ENCODE measurements at places on chromosomes 7 and 10. TPM values are rescaled to one million over a fixed set of nuclear protein-coding genes. Genes with fewer than 3 reads are reported as not detected.
A peak's percentile ranks its signal among the peaks of the same experiment; 100 is the strongest.

GRCh38 chr10:16449454-16449853 lies 12.6 kb downstream of the PTER start:
- no peak for DNase-seq

GRCh38 chr10:118471863-118472262 lies 123.6 kb downstream of the PRLHR start:
- DNase-seq, result no peak

The GFRA1 gene
- 35.1 TPM for polyA plus RNA-seq

DNA sequence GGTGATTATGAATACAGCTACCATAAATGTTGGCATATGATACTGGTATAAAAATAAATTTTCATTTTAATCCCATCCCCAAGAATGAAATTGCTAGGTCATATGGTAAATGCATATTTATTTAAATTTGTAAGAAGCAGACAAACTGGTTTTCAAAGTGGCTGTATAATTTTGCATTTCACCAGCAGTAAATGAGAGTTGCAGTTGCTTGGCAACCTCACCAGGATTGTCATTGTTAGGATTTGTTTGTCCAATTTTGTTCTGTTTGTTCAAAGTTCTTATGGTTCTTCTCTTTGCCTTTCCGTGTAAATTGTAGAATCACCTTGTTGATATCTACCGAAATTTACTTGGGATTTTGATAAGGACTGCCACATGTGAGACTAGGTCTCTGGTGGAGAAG lies 237.4 kb downstream of the OTUD1 start:
- no peak for DNase-seq

The TTYH3 gene
- polyA plus RNA-seq, result 87.2 TPM

The PNLIP gene
- 0.16 TPM for polyA plus RNA-seq

- no peak for DNase-seq
These were observed 281.2 kb upstream of the MINDY3 start for GRCh38 chr10:16141499-16141898.

- no peak for DNase-seq
These were observed 103.0 kb downstream of the DOCK4 start for GRCh38 chr7:112103246-112103645.

GRCh38 chr7:111029574-111030251 lies 61.2 kb upstream of the LRRN3 start:
- DNase-seq, result no peak

DNA sequence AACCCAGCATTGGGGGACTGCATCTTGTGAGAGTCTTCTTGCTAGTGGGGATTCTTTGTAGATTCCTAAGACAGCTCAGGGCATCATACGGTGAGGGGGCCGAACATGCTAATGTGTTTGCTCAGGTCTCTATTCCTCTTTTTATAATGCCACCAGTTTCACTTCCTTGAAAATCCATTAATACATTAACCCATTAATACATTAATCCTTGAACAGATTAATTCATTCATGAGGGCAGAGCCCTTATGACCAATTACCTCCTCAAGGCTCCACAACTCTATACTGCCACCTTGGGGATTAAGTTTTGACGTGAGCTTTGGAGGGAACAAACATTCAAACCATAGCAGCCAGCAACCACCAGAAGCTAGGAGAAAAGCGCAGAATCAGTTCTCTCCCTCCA lies 67.2 kb upstream of the POT1 start:
- DNase-seq, result no peak

DNA sequence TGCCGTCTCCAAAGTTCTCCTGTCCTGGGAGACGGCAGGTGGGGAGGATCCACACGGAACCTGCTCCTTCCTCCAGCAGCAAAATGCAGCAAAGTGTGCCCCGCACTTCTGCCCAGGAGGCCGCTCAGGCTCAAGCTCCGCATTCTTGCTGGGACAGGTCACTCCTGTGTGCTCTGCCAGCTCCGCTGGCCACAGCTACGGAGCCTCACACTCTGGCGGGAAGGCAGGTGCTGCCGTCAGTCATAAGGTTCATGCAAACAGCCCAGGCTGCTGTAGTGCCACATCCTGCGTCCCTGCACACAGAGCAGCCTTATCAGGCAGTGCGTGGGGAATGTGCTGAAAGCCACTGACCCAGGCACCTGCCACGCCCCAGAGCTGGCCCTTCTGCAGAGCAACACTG lies 22.4 kb downstream of the ADGRA1 start:
- peak; percentile 49 for DNase-seq

DNA sequence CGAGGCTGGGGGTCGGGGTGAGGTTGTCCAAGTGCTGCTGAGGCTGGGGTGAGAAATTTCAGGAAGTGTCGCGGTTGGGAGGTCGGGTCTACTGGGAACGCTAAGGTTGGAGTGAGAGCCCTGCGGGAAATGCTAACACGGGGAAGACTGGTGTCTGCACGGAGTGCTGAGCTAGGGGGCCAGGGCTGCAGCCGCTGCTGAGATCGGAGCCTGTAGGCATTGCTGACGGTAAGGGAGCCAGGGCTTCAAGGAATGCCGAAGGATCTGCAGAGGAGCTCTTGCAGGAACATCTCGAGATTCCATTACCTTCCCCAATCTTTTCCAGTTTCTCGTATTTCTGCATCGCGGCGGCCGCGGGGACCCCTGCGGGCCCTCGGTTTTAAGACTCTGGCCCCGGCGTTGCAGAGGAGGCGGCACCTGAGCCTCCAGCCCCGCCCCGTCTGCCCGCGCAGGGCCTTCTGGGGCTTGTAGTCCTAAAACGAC lies at the start of gene CDK5:
Gene CDK5, minus strand, starts transcription at position 392 of the 483 bp plus-strand sequence. Its CDS starts 49 bp downstream, at position 343.
- no peak for DNase-seq

DNA sequence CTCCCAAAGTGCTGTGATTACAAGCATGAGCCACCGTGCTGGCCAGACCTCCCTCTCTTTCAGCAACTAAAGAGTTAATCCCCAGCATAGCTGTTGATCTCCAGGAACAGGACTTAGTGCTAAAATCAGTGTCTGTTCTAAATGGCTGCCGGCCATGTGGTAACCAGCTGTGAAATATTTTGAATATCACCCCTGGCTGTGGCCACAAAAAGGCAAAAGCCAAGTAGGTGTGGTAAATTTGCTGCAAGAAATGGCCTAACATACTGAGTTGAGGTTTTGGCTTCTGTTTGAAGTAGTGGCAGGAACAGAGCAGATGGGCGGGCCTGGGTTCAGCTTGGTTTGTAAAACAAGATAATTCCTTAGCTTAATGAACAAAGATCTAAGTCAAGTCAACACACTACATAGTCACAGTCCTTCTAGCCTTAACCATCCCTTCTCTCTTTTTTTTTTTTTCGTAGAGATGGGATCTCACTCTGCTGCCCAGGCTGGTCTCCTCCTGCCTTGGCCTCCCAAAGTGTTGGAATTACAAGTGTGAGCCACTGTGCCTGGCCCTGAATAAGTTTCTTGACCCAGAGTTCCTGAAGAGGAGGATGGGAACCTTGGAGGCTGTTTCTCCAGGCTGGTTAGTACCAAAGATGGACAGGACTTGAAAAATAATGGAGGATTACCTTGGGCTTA lies 22.7 kb upstream of the AGFG2 start:
- DNase-seq, result peak; percentile 46

DNA sequence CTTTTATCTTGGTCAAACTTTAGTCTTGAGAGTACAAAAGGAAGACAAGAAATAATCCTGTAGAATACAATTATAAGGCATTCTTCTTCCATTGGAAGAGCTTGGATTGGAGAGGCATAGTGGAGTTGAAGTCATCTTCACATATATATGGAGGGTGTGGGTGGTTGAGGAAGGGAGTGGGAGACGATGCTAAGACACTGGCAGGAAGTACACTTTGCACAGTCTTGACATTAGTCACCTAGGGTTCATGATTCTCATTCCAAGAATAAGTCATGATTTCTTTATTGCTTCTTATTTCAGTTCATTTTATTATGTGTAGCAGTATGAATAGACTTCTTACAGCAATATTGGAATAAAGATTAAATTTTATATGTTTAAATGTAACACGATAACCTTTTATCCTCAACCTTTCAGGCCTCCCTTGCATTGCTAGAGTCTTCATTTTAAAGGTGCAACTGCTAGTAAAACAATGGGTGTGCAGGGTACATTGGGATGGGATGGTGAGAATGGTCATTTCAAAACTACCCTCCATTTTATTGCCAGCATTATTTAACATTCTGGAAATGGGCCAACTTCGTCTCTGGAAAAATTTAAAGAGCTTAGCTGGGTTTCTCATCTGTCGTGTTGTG lies 12.3 kb upstream of the SLC26A3 start:
- DNase-seq, result no peak

- DNase-seq, result no peak
These were observed 56.7 kb downstream of the PIP4K2A start for GRCh38 chr10:22657566-22658225.

DNA sequence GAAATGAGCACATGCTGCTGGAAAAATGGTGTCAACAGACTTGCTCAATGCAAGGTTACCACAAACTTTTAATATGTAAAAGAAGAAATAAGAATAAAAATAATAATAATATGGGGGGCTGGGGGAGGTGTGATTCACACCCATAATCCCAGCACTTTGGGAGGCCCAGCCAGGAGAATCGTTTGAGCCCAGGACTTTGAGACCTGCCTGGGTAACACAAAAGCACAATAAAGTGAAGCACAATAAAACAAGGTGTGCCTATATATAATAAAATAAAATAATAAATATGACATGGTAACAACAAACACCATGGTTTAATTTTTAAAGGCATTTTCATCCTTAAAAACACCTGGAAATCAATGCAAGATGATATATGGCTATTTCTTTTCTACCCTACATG lies 25.1 kb downstream of the EIF3A start:
- no peak for DNase-seq

DNA sequence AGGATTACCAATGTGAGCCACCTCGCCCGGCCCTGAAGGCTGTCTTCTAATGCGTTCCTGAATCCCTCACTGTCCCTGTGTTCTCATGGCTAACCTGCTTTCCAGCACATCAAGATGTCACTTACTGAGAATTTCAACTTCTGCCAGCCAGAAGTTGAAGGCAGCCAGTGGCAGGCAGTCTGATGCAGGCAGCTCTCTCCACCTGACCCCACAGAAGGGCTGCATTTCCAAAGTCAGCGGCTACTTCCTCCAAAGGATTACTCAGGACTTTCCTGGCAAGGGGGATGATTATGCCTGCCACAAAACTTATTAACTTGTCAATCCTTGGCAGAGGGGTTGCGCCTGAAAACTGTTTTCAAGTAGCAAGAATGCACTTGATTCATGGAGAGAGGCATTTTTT lies 1219.4 kb downstream of the TYW1 start:
- peak; percentile 76 for DNase-seq

The PODXL gene
- 96.8 TPM for polyA plus RNA-seq

DNA sequence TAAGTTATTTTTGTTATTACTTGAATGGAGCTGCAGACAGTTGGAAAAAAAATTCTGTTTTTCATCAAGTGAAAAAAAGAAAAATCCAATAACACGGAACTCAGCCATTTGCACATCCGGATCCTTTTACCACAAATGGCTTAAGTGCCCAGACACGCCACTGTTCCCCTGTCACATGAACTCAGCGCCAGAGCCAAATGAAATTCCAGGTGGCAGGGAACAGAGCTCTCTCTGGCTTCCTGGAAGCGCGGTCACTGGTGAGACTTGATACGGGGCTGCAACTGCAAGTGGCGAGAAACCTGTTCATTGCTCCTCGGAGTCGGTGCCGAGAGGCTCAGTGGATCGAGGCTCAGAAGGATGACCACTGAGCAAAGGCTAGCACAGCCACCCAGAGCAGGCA lies 60.8 kb upstream of the NPTX2 start:
- DNase-seq, result no peak

- DNase-seq, result no peak
These were observed 68.4 kb upstream of the TMEM229A start for GRCh38 chr7:124101173-124101768.

GRCh38 chr10:58609532-58610150 lies 97.0 kb downstream of the BICC1 start:
- no peak for DNase-seq

DNA sequence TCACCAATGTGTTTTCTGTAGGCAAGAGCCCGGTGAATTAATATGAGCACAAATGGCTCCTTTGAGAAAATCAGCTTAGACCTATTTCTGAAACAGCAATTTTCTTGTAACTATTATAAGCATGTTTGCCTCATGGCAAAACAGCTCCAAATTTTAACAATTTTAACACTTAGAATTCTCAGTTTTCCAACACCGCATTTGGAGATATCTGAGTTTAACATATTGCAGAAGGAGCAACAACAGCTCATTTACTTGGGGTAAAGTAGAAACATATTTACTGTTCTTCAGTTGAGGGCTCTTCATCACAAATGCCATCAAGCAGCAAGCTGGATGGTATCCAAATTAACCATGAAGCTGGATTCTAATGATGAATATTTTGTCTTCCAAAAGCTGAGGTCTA lies 134.0 kb upstream of the SLC26A5 start:
- no peak for DNase-seq

DNA sequence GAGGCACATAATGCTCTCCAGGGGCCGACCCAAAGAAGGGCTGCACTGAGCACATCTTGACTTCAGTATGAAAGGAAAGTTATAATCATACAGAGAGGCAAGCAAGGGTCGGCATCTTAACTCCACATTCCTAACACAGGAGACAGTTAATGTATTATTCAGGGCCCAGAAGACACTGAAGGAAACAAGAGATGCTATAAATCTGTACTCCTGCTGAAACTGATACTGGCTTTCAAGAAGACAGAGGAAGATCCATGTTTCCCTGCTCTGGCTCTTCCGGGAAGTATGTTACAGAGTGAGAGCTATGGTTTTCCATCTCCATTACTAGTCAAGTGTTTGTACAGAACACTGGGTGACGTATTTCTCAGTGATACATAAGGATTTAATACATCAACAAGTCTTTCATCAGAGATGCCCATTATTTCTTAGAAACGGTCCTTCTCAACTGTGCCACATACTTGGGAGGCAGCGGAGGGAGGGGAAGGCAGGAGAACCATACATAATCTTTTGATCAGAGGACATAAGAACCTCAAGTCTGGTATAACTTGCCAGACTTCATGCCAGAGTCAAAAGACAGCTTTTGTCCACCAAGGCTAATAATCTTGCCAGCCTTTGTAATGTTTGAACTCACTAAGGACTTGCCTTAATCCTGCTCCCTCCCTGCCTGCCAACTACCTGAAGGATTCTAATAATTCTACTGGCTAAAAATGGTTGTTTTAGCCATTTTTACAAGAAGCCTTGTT lies 58.1 kb downstream of the ENO4 start:
- DNase-seq, result no peak

- no peak for DNase-seq
These were observed 536.4 kb downstream of the NRG3 start for GRCh38 chr10:82411416-82411815.

- no peak for DNase-seq
These were observed 198.2 kb downstream of the FANK1 start for GRCh38 chr10:126094537-126094936.

GRCh38 chr10:12351889-12352288 lies 2.5 kb downstream of the CAMK1D start:
- no peak for DNase-seq

DNA sequence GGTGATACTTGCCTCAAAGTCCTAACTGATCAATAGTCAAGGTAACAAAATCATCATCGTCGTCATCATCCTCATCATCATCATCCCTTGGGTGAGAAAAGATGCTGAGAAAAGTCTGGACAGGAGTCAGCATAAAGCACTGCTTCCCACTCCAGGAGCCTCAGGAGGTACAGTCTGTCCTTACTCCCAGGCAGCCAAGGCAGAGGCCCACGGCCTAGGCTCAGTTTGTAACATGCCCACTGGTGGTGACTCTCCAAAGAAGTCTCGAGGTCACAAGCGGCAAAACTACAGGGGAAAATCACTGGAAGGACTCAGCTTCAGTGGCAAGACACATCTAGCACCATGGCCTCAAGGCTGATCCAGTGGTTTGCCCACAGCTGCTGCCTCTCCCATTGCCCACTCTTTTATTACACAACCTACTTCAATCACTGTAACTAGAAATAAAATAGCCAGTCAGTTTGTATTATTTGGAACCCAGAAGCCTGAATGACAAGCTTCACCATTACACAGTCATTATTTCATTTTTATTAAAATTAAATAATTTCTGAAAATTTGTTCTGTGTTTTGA lies 150.4 kb downstream of the SRPK2 start:
- DNase-seq, result no peak

The NUTM2D gene
- polyA plus RNA-seq, result not detected

Measured in muscle of arm (tissue), 14 donors.